HS-27A (cell line): ENCODE measurements at places on chromosomes 1 and 21.

DNA sequence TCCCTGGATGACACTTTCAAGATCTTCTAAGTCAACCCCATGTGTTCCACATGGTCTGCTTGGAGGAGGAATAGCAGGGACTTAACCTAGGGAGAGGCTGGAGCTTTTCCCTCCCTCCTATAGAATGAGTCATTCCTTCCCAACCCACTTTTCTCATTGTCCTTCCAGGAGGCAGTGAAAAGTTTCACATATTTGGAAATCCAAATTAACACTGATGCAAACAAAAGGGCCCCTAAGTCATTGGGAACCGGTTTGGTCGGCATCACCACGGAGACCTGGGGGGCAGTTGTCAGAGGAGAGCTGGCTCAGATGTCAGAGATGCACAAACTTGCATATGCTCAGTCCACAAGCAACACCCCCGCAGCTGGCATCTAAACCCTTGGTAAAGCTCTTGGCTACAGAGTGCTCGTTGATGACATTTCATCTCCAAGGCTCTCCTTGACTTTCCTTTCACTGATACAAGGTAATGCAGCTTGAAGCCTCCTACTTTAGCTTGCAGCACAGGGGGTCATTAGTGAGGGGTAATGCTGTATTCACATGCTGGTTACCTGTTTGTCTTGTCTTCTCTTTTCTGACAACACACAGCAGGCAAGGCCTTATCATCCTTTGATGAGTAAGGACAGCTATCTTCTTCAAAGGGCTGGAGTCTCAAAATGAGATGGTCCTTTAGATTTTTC is 12.3 kb upstream of the LRRC8D start:
- no peak for DNase-seq

- DNase-seq: no peak
Measured at GRCh38 chr21:15250384-15250783, 185.6 kb upstream of the NRIP1 start.

DNA sequence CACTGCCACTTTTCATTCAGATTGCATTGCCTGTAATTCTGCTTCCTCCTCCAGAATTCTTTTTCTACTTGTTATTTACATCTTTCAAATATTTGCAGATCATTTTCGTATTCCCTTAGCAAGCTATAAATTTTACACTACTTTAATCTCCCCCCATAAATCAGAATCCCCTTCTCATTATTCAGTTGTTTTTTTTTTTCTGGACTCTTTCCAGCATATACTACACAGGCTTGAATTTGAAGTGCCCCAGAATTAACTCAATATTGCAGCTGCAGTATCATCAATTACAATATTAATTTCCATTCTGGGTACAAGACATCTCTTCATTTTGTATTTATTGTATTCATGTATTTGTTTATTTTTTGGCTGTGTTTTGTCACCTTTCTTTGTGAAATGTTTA is 1494.3 kb downstream of the AMY1C start:
- no peak for DNase-seq

DNA sequence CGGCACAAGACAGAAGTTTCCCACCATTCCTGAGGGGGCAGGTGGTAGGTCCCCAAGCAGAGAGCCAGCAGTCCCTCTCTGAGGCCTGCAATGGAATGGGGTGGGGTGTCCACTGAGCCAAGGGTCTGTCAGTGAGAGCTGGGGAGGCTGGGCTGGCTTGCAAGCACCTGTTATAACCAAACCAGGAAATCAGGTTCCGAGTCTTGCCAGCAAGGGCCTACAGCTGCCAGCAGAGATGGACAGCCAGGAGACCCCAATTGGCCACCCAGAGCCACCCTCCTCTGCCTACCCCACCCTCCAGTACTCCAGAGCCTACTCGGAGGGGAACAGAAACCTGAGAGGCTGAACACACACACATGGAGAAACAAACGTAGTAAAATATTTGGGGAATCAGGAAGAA is 32.2 kb downstream of the PSEN2 start:
- DNase-seq: no peak

- no peak for DNase-seq
Measured at GRCh38 chr1:29309075-29309474, 72.8 kb downstream of the PTPRU start.

GRCh38 chr1:207752456-207752998 is 673 bp downstream of the CD46 start:
- no peak for DNase-seq

- DNase-seq: no peak
Measured at GRCh38 chr1:184388319-184388889, 1.6 kb downstream of the C1orf21 start.

DNA sequence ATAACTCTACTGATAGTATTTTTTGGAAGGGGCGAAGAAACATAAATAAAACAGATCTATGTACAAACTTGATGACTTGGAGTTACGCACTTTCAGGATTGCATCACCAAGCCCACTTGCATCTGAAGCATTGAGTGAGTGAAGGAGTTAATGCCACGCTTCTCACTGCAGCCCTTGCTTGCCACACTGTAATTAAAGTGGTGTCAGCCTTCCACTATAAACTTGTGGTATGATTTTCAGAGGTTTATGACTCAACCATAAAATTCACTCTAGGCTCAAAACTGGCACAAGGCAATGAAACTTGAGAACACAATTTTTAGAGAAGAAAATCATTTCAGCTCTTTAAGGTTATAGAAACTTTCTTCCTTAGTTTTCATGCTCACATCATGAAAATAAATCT is 93.9 kb upstream of the PRMT6 start:
- DNase-seq: no peak

DNA sequence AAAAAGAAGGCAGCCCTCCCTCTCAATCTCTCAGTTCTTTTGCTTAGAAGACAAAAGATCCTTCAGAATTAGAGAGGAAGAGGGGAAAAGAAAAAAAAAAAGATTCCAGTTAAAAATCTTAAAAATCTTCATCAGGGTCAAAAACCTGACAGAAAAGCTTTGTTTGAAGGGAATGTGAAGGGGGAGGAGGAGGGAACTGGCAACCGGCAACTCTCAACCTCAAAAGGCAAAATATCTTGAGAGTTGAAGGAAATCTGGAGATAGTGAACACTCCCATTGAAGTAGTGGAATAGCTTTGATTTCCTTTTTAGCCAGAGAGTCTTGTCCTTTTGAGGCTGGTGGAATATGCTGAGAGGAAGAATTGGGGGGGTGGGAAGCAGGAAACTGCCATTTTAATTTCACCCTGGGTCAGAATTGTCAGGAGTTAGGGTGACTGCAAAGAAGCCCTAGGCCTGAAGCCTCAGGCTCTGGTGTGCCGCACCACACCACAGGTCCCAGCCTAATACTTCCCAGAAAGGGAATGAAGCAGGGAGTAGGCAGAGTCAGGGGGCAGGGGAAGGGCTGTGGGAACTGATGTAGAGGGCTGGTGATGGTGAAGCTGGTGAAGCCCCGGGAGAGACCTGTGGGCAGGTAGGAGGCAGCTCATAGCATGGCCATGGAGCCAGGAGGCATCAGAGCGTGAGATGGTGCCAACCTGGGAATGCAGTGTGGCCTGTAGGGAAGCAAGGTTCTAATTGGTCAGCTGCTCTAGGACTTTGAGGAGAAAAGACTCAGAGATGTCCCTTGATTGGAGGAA is 24.6 kb downstream of the KIRREL1 start:
- DNase-seq: no peak

- no peak for DNase-seq
Measured at GRCh38 chr1:237701534-237701933, 189.2 kb downstream of the ZP4 start.

DNA sequence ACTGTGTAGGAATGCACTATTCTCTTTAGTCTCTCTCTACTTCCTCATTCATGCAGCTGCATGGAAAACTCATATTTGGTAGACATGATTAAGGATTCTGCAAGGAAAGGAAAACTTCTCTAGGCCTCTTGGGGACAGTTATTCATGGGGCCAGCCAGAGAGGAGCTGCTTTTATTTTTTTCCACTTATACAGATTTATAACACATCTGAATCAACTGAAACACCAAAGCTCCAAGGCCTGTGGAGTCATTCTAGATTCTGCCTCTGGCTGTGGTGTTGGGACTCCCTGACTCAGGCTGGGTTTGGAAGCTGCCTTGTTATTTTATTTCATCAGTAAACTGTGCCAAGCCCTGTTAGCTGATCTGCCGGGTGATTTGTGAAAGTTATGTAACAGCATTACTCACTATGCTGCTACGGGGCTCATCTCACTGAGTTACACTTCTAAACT is 83.9 kb upstream of the EDEM3 start:
- DNase-seq: peak; percentile 19

DNA sequence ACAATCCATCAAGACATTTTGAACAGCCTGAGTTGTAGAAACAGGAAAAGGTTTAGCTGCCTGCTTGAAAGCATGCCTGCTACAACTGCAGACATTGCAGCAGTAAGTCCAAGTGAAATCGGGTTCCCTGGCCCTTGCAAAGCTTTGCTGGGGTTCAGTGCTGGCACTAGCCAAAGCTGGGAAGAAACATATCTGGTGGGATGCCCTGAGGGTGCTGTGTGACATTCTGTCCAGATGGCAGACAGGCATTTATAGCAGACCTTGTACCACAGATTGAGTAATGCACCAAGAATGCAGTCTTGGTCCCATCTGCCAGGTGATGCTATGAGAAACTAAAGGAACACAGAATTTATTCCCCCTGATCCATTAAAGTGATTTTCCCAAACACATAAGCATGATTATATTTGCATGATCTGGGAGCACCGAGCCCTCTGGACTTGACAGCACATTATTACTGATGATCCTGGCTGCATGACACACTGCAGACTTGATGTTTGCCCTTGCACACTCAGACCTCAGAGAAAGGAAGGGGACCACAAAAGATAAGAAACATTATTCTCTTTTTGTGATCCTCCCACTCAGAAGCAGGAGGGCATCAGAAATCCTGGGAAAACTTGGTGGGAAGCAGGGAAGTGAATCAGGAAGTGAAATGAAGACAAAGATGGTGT is 223.7 kb upstream of the FAM78B start:
- no peak for DNase-seq

GRCh38 chr1:22838965-22839364 is 128.3 kb downstream of the EPHB2 start:
- DNase-seq: no peak

DNA sequence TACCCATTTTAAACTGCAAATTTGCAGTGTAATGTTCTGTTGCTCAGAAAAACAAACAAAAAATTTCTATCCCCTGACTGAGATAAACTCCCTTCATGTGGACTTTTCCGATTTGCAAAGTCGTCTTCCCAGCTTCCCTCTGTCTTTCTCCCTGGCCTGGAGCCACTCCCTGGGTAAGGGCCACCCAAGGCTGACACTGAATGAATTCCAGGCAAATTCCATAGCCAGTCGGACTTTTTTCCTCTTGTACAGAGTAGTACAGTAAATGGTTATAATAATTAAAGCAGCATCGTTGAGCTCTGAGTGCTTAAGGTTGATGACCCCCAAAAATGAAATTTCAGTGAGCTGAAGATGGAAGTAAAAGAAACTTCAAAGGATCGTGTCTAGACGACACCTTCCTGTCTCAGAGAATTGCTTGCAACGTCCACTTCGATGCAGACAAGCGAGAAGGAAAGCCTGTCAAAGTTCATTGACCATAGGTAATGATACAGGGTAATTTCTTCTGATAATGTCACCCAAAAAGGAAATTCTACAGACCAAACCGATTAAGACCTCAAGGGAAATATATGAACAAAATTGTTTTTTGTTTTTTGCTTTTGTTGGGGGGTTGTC is 33.6 kb upstream of the LHX8 start:
- no peak for DNase-seq

GRCh38 chr21:34844924-34845238 is 176.1 kb downstream of the CLIC6 start:
- no peak for DNase-seq

DNA sequence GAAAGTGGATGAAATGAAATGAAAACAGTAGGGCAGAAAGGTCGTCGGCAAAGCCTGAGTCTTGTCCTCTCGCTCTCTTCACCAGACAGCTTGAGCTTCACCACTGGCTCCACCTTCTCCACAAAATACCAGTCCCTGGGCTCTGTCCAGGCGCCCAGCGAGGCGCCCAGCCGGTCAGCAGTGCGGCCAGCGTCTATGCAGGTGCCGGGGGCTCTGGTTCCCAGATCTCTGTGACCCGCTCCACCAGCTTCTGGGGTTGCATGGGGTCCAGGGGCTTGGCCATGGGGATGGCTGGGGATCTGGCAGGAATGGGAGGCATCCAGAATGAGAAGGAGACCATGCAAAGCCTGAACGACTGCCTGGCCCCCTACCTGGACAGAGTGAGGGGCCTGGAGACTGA is 600.5 kb upstream of the ZP4 start:
- no peak for DNase-seq

DNA sequence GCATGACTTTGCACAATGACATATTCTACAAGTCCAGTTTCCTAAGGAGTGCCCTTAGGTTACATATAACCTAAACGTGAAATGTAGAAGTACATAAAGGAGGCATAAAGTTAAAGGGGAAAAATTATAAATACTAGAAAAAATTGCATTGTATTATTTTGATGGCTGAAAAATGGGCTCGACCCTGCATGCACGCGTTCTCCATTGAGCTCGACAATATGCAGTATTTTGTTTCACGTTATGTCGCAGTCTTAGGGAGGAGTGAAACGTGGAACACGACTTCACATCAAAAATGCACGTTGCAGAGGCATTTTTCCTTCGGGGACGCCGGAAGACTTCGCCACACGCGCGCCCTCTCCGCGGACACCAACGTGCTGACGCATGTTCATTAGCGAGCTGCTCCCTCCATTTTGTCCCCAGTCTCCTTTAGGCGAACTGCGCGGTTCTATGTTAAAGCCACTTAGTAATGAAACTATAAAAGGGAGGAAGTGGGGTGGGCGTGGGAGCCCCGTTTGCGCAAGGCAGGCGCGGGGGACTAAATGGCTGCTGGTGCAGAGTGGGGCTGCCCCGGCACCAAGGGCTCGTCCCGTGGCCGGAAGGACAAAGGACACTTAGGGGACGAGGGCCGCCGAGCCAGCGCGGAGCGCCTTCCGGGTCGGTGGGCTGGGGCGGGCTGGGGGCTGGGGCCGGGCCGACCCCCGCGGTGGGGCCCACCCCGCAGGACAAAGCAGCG is 749 bp upstream of the COX20 start:
- DNase-seq: peak; percentile 88

DNA sequence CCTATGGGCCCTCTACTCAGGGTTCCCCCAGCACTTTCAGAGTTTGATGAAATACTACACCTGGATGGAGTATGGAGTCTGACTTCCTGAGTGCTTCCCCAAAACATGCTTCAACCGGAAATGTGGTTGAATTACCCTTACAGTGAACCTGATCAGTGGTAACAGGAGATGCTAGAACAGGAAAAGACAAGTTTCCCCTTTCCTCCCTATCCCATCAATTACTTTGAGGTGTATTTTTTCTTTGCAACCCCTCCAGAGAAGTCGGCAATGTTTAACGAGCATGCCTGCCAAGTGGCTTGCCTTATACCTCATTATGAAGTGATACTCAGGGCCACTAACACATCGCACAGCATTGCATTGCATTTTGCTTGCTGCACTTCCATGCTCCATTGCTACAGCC is 7.0 kb downstream of the KRTAP15-1 start:
- no peak for DNase-seq

- DNase-seq: no peak
Measured at GRCh38 chr1:53554592-53555305, 95.5 kb downstream of the DMRTB1 start.

DNA sequence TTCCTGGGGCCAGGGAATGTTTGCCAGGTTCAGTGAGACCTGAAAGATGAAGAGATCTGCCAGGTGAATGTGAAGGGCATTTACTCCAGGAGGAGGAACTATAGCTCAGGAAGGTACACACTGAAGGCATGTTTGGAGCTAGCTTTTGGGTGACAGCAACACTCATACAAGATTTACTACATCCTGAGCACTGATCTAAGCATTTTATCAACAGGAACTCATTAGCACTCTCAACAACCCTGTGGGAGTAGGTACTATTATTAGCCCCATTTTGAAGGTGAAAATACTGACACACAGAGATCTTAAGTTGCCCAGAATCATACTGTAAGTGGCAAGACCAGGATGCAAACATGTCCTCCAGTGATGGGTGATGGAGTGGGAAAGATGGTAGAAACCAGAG is 6.7 kb downstream of the GADD45A start:
- DNase-seq: no peak
